ENCODE measurements at places on chromosomes 16 and 17.

GRCh38 chr17:81583589-81584342, 31.6 kb upstream of the FAAP100 start:
- DNase-seq, result no peak

- DNase-seq, result peak; percentile 79
Measured at GRCh38 chr17:67435122-67435521, 58.0 kb downstream of the PITPNC1 start.

- no peak for DNase-seq
Measured at GRCh38 chr17:55859301-55859795, 108.5 kb downstream of the PCTP start.

DNA sequence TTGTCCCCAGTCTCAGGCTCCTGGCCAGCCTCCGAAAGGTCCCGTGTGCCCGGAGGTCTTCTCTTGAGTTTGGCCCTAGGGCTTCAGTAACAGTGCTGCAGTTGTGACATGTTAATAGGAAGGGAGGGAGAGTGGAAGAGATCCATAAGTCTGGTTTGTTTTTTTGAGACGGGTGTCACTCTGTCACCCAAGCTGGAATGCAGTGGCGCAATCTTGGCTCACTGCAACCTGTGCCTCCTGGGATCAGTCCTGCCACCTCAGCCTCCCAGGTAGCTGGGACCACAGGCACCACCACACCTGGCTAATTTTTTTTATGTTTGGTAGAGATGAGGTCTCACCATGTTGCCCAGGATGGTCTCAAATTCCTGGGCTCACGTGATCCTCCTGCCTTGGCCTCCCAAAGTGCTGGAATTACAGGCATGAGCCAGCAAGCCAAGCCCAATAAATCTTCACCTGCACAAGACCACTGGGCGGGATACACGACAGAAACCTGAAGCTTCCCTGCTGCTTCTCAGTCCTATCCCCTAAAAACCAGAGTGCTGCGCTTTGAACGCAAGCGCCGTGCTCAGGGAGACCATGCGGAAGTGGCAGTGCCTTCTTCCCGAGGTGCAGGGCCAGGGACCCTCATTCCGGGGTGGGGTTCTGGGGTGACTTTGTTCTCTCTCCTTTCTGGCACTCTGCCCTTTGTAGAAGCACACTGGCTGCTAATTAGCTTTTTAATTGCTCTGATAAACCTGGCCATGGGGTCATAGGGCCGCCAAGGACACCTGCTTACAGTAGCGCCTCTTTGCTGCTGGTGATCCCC, 10.9 kb downstream of the TRAF7 start:
- DNase-seq, result no peak

- no peak for DNase-seq
Measured at GRCh38 chr17:3659541-3660111, 8.8 kb downstream of the TAX1BP3 start.

GRCh38 chr17:10702574-10702973, 5.2 kb downstream of the ADPRM start:
- DNase-seq, result peak; percentile 26

DNA sequence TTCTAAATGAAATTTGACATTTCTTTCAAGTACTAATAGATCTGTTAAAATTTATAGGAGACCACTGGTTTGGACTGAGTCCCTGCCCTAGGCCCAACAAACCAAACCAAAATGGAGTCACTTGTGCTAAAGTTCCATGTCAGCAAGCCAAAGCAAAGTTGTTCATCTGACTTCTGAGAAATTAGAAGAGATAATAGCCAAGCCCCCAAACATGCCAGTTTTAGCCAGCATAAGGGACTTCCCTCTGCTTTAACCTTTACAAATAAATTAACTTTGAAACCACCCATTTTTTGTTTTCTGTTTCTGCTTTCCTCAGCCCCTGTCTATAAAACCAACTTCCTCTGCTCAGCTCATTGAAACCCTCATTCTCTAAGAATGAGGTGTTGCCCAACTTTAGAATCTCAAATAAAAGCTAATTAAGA, 18.9 kb downstream of the CDR2 start:
- DNase-seq, result peak; percentile 40

DNA sequence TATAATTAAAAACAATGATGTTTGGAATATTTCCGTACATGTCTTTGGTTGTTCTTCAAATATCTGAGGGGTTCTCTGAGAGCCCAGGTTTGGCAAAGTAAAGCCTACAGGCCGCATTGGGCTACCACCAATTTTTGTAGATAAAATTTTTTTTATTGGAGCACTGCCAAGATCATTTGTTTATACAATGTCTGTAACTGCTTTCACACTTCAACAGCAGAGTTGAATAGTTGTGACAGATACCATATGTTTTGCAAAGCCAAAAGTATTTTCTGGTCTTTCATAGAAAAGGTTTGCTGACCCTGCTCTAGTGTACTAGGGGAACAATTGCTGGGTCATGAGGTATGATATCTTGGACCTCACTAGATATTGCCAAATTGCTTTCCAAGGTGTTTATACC, 10.5 kb downstream of the PPM1D start:
- DNase-seq, result no peak

GRCh38 chr16:89921702-89922476, 1.3 kb upstream of the TUBB3 start:
- peak; percentile 65 for DNase-seq

DNA sequence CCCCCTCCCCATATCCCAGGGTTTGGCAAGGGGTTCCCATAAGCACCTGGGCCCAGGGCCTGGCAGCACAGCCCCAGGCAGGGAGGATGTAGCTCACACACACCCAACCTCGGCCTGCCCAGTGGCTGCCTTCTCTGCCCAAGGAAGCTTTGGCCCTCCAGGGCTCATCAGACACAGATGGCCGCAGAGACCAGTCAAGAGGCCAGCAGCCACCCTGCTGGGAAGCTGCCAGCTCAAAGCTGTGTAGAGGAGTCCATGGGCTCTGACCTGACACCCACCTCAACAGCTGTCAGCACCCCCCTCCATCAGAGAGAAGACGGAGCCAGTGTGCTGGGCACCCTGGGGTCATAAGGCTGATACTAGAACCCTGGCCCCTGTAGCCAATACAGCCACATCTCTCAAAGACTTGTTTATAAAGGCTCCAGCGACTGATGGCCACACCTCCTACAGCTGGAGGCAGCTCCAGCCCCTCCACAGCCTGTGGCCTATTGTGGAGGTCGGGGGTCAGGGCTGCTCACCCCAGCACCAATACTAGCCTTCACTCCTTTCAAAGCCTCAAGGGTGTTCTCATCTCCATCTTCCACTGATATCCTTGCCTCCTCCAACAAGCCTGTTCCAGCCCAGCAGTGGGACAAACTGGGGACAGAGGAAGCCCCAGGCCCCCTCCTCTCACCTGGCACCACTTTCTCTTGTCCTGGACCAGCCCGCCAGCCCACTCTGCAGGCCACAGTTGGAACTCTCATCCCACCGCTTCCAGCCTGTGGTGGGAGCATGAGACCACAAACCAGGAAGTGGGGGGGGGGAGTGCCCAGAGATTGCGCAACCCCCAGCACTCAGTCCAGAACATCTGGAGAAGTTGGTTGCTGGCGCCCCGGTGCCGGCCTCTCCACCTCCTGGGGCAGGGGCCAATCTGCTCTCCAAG, 2.2 kb upstream of the MPG start:
- peak; percentile 68 for DNase-seq

- no peak for DNase-seq
Measured at GRCh38 chr17:28725166-28725659, 820 bp downstream of the TLCD1 start.

All from inflammatory macrophage (primary cell).